ENCODE measurements at places on chromosomes 12 and 14. TPM values are rescaled to one million over a fixed set of nuclear protein-coding genes. Genes with fewer than 3 reads are reported as not detected.

MORN3 gene
- 0.06 TPM for total RNA-seq

- DNase-seq, result no peak
Measured at GRCh38 chr14:38105106-38105702, 102.5 kb upstream of the SSTR1 start.

GPR84 gene
- total RNA-seq, result not detected

DNA sequence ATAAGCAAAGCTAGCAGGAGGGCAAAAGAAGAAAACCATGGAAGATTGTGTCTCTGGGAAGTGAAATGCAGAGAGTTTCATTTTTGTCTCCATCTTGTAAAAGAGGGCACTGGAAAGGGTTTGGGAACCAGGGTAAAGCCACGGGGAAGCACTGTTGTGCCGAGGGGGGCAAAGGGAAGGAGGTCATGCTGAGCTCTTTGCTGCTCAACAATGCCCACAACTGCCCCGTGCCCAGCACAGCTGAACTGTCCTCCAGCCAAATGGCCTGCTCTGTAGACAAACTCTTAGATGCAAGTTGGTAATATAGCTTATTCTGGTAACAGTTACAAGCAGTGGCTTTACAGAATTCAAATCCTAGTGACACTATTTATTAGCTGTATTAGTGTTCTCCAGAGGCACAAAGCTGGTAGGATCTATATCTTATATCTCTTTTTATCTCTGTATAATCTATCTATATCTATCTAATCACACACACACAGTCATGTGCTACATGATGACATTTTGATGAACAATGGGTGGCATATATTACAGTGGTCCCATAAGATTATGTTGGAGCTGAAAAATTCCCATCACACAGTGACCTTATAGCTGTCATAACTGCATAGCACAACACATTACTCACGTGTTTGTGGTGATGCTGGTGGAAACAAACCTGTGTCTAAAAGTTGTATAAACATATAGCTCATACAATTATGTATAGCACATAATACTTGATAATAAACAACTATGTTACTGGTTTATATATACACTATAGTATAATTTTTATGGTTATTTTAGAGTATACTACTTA lies 203.4 kb upstream of the DDHD1 start:
- no peak for DNase-seq

DNA sequence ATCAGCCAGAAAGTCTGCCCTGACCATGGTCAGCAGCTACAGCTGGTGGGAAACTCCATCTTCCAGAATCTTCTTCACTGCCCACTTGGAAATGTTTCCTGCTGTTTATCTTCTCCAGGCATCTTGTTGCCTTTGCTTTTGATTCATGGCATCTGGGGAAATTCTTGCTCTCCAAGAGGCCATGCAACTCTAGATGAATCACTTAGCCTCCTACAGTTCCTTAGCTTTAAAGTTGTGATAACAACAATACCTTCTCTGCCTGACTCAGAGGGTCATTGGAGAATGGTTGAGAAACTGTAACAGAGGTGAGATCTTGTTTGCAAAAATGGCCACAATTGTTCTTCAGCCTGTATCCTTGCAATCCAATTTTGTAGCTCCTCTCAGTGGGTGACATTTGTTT lies 121.0 kb upstream of the VRK1 start:
- DNase-seq, result no peak

DNA sequence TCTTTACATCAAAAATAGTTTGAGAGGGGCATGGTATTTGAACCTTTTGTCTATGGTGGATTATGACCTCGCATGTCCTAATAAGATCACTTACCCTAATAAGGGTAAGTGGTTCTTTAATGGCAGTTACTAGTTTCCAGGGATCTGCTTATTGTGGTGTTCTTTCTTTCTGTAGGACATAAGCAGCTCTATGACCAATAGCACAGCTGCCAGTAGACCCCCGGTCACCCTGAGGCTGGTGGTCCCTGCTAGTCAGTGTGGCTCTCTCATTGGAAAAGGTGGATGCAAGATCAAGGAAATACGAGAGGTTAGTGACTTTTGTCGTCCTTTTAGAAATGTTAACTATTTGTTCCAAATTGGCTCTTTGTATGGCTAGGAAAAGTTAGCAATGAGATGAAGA lies 7.2 kb downstream of the PCBP2 start:
- DNase-seq, result no peak

DNA sequence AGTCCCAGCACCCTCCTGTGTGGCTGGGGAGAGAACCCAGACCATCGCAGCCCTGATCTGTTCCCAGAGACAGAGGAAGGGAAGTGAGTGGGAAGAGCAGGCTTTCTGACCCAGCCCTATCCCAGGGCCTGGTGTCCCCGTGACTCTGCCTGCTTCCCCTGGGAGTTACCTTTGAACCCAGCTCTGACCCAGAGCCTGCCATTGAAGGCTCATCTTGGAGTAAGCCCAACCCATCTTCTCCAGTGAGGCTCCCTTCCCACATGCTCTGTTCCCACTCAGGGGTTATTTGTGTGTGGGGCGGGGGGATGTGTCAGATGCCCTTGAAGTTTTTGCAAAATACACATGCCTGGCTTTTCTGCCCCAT lies 6.0 kb downstream of the TMEM63C start:
- DNase-seq, result no peak

PIP4P1 gene
- 24.6 TPM for total RNA-seq

Measured in LHCN-M2 (cell line).